CD4-positive, alpha-beta T cell treated with Interleukin-1 beta for 1 hour (primary cell): ENCODE measurements at places on chromosomes 12 and 14.

DNA sequence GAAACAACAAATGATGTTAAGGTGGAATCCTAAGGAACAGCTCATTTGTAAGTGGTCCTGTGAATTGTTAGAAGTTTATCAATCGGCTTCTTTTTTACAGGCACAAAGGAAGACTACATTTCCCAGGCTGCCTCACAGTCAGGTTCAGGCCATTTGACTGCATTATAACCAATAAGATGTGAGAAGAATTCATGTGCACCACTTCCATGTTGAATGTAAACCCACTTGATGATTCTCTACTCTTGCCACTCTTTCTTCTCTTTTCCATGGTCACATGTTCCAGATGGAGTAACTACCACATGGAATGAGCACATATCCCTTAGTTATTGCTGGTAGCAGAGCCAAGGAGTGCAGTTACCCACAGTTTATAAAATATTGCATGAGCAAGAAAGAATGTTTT lies 67.1 kb upstream of the GZMB start:
- no peak for DNase-seq

- no peak for DNase-seq
Observed at GRCh38 chr12:87981495-87981894, 47.7 kb downstream of the C12orf50 start.

DNA sequence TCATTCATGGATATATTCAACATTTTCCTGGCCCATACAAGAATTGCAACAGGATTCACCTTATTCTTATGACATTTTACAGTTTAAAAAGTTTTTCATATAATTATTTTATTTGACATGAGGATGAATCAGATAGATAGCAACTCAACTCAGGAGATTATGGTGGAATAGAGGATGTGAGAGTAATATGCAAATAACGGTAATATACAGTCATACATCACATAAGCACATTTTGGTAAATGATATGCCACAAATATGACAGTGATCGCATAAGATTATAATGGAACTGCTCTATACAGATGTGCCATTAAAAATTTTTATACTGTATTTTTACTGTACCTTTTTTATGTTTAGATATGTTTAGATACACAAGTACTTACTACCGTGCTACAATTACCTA lies 24.1 kb upstream of the CRADD start:
- DNase-seq = no peak

- DNase-seq = no peak
Observed at GRCh38 chr12:2129076-2129475, 76.3 kb downstream of the CACNA1C start.

GRCh38 chr12:16198884-16199283 lies 78.6 kb downstream of the SLC15A5 start:
- peak; percentile 6 for DNase-seq
